Stimulated activated CD4-positive, alpha-beta T cell treated with anti-CD3 and anti-CD28 coated beads, Interleukin-4, amount 100 ng/mL, for 24 hours (primary cell): ENCODE measurements at places on chromosomes 7 and 10.

- no peak for DNase-seq
These were observed 57.3 kb downstream of the NRP1 start for GRCh38 chr10:33277135-33277536.

- DNase-seq = no peak
These were observed 11.2 kb upstream of the OPALIN start for GRCh38 chr10:96369890-96370583.

- DNase-seq = no peak
These were observed 11.5 kb downstream of the TMEM176B start for GRCh38 chr7:150788474-150789269.

GRCh38 chr7:104967088-104967487, 46.9 kb upstream of the KMT2E start:
- DNase-seq = no peak

GRCh38 chr7:91164506-91164905, 99.7 kb upstream of the FZD1 start:
- DNase-seq = no peak

GRCh38 chr7:15209429-15209828, 306.9 kb upstream of the DGKB start:
- DNase-seq = no peak

DNA sequence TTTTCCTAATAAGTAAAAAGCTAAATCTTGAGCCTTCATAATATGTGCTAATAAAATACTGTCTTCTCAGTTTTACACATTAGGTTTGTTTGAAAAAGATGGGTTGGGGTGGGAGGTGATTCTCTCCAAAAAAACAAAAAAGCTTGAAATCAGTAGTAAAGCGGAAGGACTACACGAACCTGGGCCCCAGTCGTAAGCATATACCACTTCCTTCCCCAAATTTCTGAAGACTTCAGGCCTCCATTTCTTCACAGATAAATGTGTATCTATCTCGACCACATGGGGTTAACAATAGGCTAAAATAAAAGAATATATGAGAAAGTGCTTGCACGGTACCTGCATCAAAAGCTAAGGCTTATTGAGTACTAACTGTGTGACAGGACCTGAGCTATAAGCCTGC, 51.6 kb upstream of the PAX2 start:
- no peak for DNase-seq

- no peak for DNase-seq
These were observed 19.9 kb downstream of the KLF6 start for GRCh38 chr10:3765146-3765545.

DNA sequence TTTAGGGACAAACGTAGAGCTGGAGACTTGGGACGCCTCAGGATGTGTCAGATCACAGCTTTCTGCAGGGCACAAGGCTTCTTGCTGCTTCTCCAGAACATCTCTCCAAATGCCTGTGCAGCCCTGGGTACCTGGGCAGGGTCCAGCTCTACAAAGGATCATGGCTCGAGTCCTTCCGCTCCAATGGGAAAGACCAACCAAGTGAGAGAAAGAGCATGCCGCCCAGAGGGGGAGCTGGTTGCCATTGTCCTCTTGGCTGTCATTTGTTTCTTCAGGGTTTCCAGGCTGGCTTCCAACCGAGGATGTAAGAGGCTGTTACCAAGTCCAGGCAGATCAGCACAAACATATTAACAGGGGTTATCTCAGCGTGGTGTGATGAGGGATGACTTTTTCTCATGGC, 5.6 kb upstream of the LEP start:
- no peak for DNase-seq

- no peak for DNase-seq
These were observed 1.6 kb downstream of the LMOD2 start for GRCh38 chr7:123657304-123657685.

DNA sequence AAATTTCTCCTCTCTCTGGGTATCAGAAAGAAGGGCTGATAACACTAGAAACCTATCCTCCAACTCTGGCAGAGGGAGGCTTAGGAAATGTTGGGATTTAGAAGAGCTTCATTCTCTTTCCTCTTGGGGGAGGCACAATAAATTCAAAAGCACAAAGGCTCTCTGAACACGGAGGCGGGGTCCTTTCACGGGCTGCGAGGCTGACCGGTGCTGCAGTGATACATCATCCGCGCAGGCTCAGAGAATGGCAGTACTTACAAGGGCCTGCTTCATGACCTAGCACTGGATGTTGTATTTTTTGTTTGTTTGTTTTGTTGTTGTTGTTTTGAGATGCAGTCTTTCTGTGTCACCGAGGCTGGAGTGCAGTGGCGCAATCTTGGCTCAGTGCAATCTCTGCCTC, 306.2 kb downstream of the SORCS3 start:
- DNase-seq = no peak

DNA sequence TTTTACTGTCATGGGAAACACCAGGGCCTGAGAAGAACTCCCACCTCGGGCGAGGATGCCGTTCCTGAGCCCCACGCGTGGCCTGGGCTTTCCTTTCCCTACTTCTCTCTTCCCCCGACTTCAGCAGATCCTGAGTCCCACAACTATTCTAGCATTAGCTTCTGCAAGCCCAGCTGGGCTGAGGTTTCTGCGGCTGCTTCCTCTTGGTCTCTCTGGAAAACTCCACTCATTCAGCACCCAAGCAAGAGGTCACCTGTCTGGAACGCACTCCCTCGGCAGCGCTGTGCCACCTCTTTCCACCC, 761 bp upstream of the DOCK1 start:
- no peak for DNase-seq

- DNase-seq = no peak
These were observed 19.8 kb downstream of the PANK1 start for GRCh38 chr10:89625041-89625765.

- DNase-seq = no peak
These were observed 191.8 kb downstream of the PTPRN2 start for GRCh38 chr7:158395780-158396278.

DNA sequence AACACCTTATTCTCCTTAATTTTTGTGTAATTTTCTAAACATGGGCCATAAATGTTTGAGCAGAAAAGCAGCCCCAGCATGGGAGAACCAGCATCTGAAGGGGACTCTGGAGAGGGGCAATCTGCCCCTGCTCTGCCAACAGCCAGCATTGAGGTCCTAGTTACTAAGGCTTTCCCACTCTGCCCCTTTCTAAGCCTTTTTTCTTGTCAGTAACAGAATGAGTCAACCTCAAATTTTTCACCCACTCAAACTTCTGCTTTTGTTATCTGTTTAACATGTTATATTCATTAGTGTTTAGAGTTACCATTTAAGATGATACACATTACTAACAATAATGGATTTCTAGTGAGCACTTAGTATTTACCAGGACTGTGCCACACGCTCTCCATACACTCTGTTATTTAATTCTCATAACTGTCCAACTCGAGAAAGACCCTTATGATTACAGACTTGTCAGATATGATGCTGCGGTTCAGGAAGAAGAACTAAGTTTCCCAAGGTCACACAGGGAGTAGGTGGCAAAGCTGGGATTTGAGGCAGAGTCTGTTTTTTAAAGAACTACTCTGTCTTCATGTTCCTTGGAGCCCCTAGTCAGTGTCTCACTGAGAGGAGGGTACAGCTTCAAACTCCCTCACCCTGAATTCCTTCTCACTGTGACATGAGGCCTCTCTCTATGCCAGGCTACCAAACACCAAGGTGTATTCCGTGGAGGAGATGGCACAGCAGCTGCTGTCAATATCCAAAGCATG, 19.9 kb upstream of the GPAM start:
- no peak for DNase-seq

GRCh38 chr7:6475433-6476186, 27.9 kb upstream of the DAGLB start:
- DNase-seq = no peak

- no peak for DNase-seq
These were observed 206.0 kb downstream of the CCDC3 start for GRCh38 chr10:12795315-12796110.

DNA sequence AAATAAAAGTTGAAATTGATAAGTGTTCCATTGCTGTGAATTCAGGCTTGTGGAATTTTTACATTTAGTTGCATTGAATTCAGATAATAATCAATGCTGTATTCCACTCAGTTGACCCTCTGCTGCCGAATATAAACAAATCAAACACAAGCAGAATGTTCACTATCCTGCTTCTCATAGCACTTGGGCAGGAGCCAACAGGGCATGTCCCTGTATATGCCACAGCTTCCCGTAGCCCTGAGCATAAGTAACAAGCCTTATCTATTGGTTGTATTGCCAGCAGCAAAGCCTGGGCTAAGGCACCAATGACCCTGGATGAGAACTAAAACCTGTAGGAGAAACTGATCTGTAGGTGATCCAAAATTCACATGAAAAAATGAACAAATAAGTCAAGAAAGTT, 145.9 kb downstream of the ARHGAP12 start:
- DNase-seq = no peak

DNA sequence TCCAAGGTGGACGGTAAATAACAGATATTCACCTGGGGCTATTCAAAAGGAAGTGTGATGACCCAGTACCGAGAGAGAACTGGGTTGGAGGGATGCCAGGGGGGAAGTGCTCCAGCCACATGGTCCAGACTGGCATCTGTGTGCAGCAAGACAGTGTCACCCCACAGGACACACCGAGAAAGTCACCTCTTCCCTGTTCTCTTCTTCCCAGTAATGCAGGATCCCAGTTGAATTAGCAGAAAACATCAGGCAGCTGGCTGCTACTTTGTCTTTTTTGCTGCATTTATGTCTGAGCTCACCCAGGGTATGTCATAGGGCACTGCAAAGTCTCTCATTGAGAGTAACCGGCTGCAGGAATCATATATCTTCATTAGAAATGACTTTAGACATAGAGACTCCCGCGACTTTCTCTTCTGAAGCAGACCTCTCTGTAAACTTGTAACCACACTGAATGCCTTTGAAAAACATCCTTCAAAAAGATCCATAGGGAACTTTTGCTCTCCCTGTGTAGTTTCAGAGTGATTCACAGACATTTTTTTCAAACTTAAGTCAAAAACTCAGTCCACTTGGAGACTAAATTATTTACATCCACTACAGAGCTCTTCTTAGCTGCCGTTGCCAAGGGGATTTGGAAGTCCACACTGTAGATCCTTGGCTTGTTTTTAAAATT, 609.0 kb upstream of the DPP6 start:
- DNase-seq = no peak

GRCh38 chr7:138873220-138873892, 75.4 kb upstream of the ATP6V0A4 start:
- no peak for DNase-seq

DNA sequence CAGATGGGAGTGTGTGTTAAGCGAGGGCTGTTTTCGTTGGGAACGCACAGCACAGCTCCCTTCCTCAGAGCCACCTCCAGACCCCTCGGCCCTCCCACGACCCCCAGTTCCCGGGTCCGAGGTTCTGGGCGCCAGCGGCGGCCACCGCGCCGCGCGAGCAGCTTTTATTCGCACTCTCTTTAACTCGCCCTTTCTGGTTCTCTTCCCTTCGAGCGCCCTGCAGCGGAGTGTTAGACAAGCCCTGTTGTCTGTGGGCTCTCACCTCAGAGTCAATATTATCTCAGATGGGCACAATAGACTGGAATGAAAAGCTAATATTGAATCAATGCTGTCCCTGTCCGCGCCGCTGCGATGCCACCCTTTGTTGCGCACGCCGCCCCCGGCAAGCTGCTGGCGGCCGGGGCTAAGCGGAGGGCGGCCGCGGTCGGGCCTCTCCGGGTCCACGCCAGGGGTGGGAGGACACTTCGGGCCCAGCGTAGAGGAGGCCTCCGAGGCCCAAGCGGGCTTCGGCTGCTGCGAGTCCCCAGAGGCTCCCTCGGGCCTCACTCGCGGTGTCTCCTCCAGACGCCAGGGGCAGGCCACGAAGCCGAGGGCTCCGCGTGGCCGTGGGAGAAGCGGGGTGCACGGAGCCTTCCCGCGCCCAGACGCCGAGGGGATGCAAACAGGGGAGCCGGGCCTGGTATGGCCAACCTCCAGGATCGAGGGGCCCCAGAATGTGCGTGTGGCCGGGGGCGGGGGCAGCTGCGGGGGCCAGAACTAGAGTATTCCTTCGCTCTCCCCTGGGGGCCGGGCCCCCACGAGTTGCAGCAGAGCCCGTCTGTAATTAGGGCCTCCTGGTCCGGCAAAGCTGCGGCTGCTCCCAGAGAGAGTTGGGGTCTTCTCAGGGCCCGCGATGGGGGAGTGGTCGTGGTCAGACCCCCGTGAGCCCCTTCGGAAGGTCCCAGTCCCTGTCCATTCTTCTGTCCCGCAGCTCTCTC, 7.9 kb upstream of the EMX2 start:
- DNase-seq = no peak

DNA sequence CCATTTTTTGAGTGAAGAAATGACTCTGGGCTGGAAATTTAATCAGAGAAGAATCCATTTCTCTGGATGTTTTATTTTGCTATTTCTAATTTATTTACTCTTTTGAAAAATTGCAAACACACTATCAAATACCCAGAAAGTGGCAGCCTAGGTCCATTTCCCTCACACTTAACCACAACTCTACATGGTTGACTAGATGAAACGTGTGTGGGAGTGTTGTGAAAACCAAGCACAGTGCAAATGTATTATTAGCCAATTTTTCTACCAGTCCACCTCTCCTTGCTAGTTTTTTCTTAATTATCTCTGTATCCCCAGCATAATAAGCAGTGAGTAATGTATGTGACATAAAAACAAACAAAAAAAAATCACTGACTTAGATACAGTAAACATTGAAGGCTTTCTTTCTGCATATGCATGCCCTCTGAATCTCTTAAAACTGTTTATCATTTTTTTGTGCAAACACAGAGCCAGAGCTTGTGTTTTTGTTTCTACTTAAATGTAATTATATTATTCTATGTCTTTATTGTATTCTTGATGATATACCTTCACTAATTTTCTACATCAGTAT, 30.9 kb downstream of the SCIN start:
- DNase-seq = no peak

DNA sequence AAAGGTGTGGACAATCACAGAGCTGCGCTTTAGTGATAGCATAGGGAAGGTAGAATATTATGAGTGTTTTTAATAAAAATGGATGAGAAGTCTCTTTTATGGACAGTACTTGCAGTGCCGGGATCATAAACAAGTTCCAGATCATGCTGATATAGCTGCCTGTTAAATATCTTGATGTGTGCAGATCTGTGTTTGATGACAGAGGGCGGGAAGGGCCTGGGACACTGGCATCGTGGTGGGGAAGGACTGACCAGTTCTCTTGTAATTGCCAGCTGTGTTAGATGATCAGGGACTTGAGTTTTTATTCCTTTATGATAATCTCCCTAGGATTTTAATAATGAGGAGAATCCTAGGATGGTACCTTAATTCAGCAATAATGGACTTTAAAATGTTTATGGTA, 14.6 kb downstream of the SND1 start:
- no peak for DNase-seq

DNA sequence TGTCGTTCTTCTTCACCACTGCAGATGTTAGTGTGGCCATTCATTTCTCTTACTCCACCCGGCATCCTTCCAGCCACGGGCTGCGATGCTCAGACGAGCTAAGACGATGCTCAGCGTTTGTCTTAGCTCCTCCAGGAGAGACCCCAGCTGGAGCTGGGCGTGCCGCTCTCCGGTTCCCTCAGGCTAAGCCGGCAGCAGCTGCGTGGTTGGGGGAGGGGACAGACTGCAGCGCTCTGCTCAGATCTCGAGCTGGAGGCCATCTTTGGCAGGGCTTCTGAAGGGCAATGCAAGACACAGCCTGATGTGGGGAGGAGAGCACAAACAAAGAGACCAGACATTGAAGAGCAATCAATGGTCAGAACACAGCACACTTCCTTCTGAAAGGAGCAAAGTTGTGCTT, 4.8 kb downstream of the INA start:
- no peak for DNase-seq

- DNase-seq = no peak
These were observed 43.9 kb downstream of the CHST15 start for GRCh38 chr10:124049484-124049883.
